ENCODE measurements at places on chromosomes 12 and 14.

- no peak for DNase-seq
Measured at GRCh38 chr12:47983541-47984115, 20.2 kb downstream of the TMEM106C start.

GRCh38 chr14:69068744-69069421 is 84.0 kb downstream of the DCAF5 start:
- DNase-seq, result no peak

GRCh38 chr12:22729957-22730443 is 105.0 kb downstream of the ETNK1 start:
- DNase-seq, result no peak

GRCh38 chr14:34796902-34797301 is 78.3 kb downstream of the BAZ1A start:
- DNase-seq, result no peak

- no peak for DNase-seq
Measured at GRCh38 chr12:88946372-88946997, 366.2 kb upstream of the KITLG start.

DNA sequence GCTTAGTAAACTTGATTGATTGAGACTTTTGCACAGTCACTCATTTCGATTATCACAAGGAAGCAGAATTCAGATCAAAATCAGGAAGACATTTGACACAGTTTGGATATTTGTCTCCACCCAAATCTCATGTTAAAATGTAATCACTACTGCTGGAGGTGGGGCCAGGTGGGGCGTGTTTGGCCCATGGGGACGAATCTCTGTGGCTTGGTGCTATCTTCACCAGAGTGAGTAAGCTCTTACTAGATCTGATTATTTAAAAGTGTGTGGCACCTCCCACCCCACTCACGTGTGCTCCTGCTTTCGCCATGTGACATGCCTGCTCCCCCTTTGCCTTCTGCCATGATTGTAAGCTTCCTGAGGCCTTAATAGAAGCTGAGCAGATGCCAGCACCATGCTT is 291.4 kb downstream of the PCNX1 start:
- no peak for DNase-seq

DNA sequence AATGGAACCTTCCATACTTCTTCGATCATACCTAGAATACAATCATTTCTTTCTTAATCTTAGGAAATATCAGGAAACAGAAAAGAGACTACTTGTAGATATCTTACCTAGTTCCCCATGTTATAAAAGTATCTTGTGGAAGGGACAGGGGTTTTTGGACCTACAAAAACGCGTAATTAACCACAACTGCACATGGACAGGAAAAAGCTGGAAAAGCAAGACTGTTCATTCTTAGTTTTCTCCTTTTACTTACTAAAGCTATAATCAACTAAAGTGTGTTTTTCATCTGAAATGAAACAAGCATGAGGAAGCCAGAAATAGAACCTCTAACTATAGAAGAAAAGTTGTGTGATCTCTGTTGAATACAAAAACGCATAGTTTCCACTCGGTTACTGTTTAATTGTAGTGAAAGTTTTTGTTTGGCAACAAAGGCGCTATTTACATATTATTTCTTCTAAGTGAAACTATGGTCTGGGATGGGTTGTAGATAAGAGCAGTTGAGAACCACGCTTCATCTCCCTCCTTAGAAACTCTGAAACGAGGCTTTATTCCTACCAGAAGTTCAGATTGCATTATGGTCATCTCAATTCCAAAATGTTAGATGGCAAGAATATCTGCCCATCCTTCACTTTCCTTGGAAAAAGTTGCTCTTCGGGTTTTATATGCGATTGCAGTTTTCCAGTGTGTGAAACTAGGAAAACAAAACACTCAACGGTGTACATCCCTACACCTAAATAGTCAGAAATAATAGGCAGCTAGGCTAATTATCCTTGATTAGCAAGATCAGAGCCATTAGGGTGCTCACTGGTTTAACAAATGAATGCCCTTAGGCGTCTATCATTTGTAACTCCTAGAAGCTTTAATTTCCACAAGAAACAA is 1.1 kb downstream of the BCAT1 start:
- DNase-seq, result no peak

DNA sequence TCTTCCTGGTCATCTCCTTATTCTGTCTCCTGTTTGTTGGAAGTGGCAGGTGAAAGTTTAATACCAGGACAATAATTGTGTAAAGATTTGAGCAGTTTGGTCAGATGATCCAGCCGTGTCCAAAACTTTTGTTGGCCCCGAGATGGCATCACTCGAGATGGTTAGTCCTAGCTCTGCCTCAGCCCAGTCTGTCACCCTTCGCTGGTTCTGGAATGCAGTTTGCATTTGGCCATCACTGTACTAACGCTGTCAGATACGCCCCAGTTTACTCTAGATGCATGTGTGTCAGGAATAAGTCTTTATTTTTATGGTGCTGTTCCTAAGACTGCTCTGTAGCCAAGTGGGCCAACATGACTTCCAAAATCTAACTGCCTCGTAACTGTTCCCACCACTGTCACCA is 79.6 kb downstream of the MOK start:
- no peak for DNase-seq

DNA sequence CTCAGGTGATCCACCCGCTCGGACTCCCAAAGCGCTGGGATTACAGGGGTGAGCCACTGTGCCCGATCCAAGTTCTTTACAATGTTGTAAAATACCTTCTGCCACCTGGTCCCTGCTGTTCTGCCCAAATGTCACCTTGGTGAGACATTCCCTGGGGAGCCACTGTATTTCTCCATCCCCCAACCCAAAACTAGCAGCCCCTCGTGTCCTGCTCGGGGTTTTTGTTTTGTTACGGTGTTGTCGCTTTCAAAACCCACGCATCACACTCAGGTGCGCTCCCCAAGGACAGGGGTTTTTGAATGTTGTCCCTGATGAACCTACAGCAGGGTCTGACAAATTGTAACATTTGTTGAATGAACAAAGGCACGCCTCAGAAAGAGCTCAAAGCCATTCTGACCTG is 37.4 kb downstream of the CAMKK2 start:
- no peak for DNase-seq

GRCh38 chr12:49881415-49882247 is 22.1 kb downstream of the FAIM2 start:
- no peak for DNase-seq

DNA sequence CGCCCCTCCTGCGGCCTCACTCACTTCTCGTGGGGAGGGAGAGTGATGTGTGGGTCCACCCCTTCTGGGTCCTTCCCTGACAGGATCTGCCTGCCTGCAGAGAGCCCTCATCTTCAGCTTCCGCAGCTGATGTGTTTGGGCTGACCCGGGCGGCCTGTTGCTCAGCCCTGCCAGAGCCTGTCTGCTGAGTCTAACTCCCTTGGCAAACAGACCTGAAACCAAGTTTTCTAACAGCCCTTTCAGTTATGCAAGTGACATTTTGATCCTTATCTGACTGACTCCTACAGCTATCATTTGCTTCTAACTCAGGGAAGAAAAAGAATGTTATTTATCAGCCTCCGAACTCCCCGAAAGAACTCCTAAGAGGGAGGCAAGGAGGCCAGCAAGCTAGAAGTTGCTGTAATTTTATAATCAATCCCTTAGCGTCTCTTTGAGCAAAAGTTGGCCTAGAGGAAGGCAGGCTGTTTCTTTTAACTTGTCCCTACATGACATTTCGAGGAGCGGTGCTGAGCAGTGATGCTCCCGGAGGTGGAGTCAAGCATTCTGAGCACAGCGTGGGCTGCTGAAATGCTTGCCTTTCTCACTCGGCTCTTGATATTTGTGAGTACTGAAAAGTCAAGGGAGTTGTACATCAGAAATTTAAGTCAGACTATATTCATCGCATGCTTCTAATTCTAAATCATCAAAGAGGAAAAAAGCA is 31.5 kb upstream of the CACNA2D4 start:
- no peak for DNase-seq

GRCh38 chr12:2432856-2433255 is 361.9 kb upstream of the FKBP4 start:
- no peak for DNase-seq

DNA sequence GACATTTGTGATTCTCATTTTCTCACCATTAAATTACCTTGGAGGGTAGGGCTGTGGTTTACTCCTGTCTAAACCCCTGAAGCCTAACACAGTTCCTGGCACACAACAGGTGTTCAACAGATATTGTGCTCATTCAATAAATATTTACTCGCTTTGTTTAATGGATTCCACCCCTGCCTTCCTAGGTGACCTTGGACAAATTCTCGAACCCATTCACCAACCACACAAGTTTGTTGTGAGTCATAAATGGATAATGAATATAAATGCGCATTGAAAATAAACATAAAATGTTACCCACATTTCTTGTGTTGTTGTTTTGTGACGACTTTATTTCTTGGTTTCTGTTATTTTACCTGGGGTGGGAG is 362 bp upstream of the TSFM start:
- no peak for DNase-seq

GRCh38 chr14:38669027-38669426 is 413.1 kb upstream of the CLEC14A start:
- DNase-seq, result no peak

DNA sequence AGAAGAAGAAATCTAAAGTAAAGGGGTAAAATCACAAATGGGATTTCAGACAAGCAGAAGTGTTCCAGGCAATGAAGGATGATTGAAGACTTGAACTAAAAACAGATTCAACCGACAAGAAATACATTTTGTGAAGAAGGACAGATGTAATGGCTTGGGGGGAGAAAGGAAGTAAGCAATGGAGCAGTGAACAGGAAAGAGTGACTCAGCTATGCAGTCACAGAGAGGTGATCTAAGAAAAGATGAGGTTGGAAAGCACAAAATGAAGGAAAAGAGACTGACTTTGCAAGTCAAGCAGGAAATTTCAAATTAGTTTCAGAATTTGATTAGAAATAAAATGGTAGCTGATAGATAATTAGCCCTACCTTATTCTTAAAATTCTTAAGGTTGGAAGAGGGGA is 66.5 kb downstream of the PUS7L start:
- no peak for DNase-seq

GRCh38 chr12:109612975-109613502 is 39.4 kb downstream of the MVK start:
- no peak for DNase-seq

DNA sequence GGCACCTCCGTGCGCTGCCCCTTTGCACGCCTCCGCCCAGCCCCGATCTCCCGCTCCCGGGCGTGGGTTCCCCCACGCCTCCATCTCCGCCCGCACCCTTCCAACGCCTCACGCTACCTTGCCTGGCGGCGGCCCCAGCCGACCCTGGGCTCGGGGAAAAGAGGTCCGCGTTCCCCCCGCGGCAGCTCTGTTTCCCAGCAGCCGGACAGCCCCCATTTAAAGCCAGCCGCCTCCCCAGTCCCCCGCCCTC is at the start of gene PRIMA1:
TSS of gene PRIMA1 (minus strand) at position 193 of the 250 bp plus-strand sequence. CDS start 767 bp downstream, outside the sequence.
- DNase-seq, result no peak

GRCh38 chr12:122107261-122107660 is 28.7 kb downstream of the MLXIP start:
- DNase-seq, result no peak

GRCh38 chr14:95440951-95441350 is 75.5 kb downstream of the SYNE3 start:
- no peak for DNase-seq

- peak; percentile 75 for DNase-seq
Measured at GRCh38 chr14:24436355-24437019, 6.1 kb downstream of the SDR39U1 start.

GRCh38 chr12:119052001-119052400 is 70.7 kb downstream of the SRRM4 start:
- DNase-seq, result no peak

DNA sequence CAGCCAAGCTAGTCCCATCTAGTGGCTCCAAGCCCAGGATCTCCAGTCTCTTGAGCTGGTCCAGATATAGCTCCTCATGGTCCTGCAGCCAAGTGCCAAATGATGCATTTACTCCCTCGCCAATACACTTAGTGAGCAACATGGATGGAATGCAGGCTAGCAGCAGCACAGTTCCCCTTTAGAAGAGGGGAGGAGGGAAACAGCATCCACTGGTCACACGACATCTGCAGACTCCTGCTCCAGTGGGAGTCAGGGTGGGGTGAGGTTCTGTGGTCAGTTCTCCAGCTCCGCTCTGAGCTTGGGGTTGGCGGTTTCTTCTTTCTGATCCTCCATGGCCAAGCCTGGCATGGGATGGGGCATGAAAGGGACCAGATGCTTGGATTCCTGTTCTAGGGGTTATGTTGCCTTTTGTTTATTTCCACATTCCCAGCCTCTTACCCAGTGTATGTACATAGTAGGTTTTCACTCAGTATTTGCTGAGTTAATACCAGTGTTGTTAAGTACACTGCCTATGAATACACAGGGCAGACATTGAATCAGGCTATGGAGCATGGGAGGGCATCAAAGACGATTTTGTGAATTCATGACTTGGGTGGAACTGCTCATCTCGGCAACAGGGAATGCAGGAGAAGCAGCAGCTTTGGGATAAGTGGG is 57.3 kb downstream of the GALNT16 start:
- DNase-seq, result no peak

DNA sequence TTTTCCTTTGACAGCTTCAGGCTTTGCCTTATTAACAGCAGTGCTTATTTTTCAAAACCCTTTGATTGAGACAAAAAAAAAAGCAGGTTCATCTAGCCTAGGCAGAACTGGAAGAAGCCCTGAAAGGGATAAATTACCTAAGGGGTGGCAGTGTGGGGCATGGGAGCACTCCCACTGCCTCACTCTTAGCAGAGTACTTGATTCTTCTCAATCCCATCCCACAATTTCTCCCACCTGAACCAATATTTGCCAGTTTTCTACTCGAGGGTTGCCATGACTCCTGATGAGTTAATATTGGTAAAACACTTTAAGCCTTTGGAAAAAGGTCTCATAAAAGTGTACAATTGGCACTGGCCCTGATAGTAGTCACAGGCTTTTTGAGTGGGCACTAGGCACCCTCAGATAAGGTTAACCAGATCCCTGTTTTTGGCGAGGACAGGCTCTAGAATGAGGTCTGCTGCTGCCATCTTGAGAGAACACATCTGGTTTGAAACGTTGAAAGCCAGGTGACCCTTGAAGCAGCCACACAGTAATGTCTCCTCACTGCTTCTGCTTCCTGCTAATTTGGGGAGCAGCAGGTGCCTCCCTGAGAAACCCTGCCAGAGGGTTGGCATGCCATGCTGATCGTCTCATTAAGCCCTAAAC is 320.0 kb downstream of the RAD51B start:
- no peak for DNase-seq

- no peak for DNase-seq
Measured at GRCh38 chr12:128012110-128012509, 254.9 kb upstream of the TMEM132C start.

- DNase-seq, result peak; percentile 8
Measured at GRCh38 chr14:93318927-93319326, 13.9 kb downstream of the BTBD7 start.

Measured in NCI-H510A treated with DMSO at 0.1 percent for 48 hours (cell line).